ENCODE measurements at places on chromosomes 16 and 17.

GRCh38 chr17:22510504-22510903, 818.2 kb downstream of the KCNJ18 start:
- no peak for DNase-seq

DNA sequence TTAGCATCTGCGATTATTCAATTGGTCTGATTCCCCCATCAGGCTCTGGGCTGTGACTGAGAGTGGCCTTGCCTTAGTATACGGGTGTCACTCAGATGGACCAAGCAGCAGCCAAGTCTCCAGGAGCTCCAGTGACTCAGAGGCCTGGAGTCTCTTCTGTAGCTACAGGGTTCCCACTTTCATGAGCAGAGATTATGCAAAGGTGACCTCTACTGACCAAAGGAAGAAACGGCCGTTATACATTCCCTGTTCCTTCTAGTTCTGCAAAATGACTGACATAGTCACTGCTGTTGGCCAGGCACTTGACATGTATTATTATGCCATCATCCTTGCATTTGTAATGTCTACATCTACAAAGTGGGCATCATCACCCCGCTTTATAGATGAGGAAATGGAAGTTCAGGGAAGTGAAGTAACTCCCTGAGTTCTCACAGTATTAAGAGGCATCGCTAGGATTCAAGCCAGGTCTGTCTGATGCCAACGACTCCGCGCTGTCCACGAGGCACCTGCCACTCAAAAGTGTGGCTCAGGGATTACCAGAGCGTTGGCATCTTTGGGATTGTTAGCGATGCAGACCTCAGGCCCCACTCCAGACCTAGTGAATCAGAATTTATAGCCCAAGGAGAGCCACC, 23.3 kb downstream of the SLC38A7 start:
- peak; percentile 83 for DNase-seq

DNA sequence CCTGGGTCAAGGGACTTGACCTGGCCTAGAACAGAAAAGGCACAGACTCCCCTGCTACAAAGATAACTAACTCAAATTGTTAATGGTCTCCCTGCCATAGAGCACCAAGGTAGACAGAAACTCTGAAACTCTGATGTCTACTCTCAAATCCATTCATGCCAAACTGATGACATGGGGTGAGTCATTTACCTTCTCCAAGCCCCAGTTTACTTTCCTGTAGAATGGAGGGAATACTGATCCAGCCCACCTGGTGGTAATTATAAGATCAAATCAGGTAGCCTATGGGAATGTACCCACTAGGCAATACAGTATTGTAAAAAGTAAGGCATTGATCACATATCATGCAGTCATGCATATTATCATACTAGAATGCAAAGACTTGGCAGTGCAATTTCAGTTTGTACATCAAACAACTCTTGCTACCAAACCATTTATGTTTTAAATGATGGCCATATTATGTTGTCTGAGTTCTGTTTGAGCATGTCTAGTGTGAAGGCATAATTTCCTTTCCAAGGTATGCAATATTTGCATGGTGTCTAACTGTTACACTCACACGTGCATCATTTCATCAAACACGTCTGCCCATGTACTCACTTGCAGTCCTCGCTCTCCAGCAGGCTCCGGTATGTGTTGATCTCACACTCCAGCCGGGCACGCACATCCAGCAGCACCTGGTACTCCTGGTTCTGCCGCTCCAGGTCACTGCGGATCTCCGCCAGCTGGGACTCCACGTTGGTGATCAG, 3.0 kb downstream of the KRT31 start:
- DNase-seq: no peak

DNA sequence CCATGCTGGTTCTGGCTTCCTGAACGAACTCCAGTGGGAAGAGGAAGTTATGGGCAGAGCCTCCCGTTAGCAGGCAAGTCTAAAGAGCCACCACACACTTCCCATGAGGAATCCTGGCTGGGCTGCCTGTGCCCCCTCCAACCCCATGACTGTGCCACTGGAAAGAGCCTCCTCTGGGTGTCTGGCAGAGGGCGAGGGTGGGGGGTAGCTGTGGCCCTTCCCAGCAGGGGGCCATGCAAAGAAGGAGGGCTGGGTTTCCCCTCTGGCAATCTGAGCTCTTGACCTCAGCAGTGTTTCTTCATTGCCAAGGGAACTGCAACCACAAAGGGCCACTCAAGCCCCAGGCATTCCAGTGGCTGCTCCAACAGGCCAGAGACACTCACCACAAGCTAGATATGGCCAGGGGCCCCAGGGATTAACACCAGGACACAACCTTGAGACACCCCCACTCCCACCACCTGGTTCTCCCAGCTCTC, 1.7 kb upstream of the RRAD start:
- DNase-seq: peak; percentile 84

DNA sequence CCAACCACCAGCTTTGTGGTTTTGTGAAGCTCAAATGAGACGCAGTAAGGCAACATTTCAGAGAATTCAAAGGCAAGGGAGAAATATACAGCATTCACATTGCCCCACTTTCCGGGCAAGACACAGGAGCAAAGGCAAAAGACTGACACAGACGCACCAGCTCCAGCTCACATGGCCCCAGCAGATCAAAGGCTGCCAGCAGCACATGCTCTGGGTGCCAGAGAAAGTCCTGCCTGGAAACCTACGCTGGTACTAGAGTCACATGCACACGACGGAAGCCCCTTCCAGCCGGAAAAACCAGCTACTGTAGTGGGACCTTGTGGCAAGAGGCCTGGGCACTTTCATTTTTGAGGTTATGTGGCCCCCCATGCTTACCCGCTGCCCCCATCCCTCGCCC, 50.1 kb downstream of the GTF3C1 start:
- DNase-seq: no peak

DNA sequence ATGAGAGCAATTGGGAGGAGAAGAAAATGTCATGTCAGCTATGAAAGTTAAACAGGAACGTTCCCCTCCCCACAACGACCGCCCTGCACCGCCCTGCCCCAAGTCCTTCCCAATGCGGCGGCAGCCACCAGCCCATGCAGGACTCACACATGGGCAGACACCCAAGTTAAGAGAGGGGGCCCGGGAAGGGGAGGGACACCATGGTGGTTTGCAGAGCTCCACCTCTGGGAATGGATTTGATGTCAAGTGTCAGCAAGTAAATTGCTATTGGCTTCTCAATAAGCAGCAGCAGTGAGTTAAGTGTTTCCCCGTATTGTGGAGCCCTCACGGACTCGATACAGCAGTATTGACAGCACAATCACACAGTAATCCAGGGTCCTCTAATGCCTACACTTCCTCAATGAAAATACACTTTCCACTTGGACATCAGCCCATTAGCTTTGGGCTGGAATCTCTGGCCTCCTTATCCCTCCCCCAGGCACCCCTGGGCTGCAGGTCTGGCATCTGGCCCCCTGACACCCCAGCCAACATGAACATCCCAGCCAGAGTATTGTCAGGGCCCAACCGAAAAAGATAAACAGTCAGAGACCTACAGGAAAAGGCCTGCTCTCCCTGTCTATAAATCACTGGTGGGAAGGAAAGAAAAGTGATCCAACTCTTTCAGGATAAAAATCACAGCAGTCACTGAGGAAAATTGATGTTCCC, 22.6 kb downstream of the ZFHX3 start:
- DNase-seq: no peak

- peak; percentile 88 for DNase-seq
Measured at GRCh38 chr16:22188595-22189442, 17.3 kb upstream of the EEF2K start.

GRCh38 chr16:79628501-79628975, 28.0 kb upstream of the MAF start:
- peak; percentile 82 for DNase-seq

DNA sequence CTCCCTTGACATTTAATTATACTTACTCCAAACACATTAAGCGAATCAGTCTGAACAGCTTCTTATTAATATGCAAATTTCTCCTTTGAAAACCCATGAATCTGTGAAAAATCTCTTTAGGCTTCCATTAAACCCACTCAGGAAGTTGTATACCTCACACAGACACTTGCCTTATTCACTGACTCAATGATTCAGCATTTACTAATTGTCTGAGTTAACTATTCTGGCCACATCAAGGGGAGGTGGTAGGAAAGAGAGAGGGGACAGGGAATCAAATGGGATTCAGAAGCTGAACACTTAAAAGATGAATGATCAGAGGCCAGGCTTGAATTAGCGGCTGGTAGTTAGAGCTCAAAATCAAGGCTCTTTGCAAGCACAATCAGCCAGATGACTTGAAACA, 70.0 kb downstream of the HS3ST3A1 start:
- DNase-seq: no peak

DNA sequence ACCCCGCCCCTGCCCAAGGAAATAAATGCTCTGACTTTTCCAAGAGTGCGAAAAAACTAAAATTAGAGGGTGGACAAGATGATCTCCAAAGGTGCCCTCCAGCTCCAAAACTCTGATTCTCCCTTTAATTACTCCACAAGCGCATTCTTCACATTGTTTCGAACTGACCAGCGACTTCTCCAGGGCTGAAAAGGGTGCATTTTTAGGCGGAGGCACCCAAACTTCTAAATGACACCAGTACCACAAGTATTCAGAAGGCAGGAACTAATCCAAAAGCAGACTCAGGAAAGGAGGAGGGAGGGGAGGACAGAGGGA, 750 bp downstream of the ZFHX3 start:
- DNase-seq: no peak

DNA sequence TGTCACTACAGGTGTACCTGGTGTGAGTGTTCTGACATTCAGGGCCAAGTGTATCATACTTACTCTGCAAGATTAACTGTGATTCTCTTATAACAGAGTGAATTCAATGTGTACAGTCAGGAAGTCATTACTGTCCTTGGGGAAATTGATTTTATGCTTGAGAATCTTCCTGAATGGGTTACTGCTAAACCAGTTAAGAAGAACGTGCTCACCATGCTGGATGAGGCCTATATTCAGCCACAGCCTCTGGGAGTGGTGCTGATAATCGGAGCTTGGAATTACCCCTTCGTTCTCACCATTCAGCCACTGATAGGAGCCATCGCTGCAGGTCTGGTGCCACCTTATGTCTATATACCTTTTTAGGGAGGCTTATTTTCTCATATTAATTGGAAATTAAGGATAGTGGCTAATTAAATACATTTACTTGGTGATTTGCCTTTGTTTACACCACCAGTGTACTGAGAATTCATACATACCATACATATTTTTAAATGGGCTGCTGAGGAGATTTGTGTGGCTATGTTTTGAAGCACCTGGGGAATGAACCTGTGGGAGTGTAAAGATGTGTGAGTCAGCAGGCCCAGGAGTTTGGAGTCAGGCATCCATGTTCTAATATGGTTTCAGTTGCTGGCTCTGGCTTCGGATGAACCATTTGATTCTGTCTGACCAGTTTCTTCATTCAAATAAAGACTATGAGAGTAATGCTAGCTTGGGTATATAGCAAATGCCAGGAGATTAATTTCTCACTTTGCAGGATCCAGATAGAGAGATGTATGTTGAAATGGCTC, 3.1 kb downstream of the ALDH3A2 start:
- no peak for DNase-seq

DNA sequence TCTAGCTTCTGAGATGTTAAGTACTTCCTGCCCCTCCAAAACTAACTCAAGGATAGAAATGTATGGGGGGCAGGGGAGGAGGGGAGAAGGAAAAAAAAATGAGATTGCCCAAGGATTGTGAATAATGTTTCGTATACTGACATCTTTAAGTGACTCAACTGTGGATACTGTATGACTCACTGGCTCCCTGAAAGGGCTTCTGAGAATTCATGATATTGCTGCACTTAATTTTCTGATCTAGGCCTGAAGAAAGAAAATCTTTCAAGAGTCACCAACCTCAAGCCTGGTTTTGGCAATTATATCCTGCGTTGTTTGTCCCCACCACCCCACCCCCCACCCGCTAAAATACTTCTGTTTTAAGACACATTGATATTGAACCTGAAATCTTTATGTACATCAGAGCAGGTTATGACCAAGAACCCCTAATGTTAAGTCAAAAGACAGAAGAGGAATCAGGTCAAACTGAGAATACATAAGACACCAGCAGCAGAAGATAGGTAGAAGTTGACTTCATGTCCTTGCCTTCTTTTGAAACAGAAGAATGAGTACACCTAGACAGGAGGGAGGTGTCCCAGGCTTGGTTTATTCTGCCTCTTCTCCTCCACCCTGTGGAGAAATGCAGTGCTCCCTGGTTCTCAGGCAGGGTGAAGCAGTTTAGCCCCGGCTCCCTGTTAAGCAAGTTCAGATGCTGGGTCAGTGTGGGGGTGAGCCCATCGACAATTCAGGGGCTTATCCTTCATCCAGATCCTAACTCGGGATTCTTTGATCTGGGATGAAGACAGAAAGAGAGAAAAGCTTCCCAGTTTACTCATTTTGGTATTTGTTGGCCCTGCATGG, 3.3 kb upstream of the FBXL20 start:
- no peak for DNase-seq

GRCh38 chr17:76720941-76721340, 5.5 kb downstream of the JMJD6 start:
- no peak for DNase-seq

DNA sequence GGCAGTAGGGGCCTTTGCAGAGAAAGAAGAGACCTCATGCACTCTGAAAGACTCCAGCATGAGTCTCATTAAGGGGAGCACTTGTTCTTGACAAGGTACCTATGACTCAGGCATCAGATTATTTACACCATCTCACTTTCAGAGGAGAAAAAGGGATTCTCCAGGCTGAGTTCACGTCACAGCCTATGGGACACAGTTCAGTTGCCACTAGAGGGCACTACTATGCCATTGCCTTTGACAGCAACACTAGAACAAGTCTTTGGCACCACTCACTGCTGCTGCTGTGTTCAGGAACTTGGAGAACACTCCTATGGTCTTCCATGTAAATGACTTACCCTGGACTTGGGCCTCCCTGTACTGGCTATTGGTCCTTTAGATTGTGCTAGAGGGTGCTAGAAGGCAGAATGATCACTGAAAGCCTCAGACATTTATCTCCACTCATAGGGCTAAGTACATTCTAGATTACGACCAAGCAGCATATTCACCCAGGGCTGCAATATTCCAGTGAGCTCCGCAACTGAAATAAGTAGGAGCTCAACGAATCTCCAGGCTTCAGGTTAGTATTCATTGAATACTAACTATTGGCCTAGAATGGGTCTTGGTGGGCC, 225.1 kb upstream of the CA10 start:
- DNase-seq: peak; percentile 89

GRCh38 chr17:52235516-52235915, 77.0 kb upstream of the CA10 start:
- DNase-seq: no peak

DNA sequence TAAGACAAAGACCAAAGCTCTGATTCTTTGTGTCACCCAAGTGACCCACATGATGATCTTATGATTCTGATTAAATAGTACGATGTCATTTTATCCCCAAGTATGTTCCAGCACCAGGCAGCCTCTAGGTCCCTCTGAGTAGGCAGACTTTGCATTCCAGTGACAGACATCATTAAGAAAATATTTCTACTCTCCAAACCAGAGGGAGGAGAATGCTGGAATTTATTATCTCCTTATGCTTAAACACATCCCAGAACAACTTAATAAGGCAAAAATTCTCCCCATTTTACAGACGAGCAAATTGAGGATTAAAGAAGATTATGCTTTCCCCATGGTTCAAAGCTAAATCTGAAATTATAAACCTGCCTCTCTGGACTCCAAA, 192.8 kb upstream of the CDH11 start:
- no peak for DNase-seq

GRCh38 chr17:57634713-57635465, 110.2 kb downstream of the CCDC182 start:
- no peak for DNase-seq

Measured in H4 (cell line).